ENCODE measurements at places on chromosomes 6 and 20. TPM values are rescaled to one million over a fixed set of nuclear protein-coding genes. Genes with fewer than 3 reads are reported as not detected.
A peak's percentile ranks its signal among the peaks of the same experiment; 100 is the strongest.

ADGRF5 gene
- polyA plus RNA-seq, result 41.2 TPM

PPP1R14C gene
- polyA plus RNA-seq, result 0.30 TPM

NFATC2 gene
- 2.2 TPM for polyA plus RNA-seq

PARD6B gene
- polyA plus RNA-seq, result 0.91 TPM

MOCS1 gene
- 12.1 TPM for polyA plus RNA-seq

UBD gene
- polyA plus RNA-seq, result 4.2 TPM

SNAP25 gene
- polyA plus RNA-seq, result 6.3 TPM

TNFRSF21 gene
- polyA plus RNA-seq, result 6.9 TPM

SGK2 gene
- 1.3 TPM for polyA plus RNA-seq

TPX2 gene
- polyA plus RNA-seq, result 5.2 TPM

FRS3 gene
- 1.00 TPM for polyA plus RNA-seq

GRCh38 chr20:58705208-58705926, 12.8 kb downstream of the NPEPL1 start:
- DNase-seq, result no peak
- no peak overlapping the region for H3K4me3 ChIP-seq
- H3K27ac ChIP-seq, result no peak overlapping the region
- H3K27me3 ChIP-seq, result no peaks in the 10 kb centered on the region

- H3K4me1 ChIP-seq, result peaks cover 7% of the 10 kb centered on the region
- no peak overlapping the region for H3K4me3 ChIP-seq
- H3K36me3 ChIP-seq, result no peaks in the 10 kb centered on the region
- no peak overlapping the region for H3K27ac ChIP-seq
Measured at GRCh38 chr6:140319209-140319608, 944.8 kb upstream of the CITED2 start.

GRCh38 chr20:8718279-8718678, 350.6 kb upstream of the PLCB4 start:
- no peaks in the 10 kb centered on the region for H3K36me3 ChIP-seq
- H3K4me3 ChIP-seq, result no peak overlapping the region
- H3K27me3 ChIP-seq, result no peaks in the 10 kb centered on the region
- DNase-seq, result no peak

GRCh38 chr6:163950159-163950558, 535.6 kb downstream of the QKI start:
- no peak overlapping the region for H3K4me3 ChIP-seq
- no peaks in the 10 kb centered on the region for H3K27me3 ChIP-seq
- no peak for DNase-seq
- H3K27ac ChIP-seq, result no peak overlapping the region
- no peaks in the 10 kb centered on the region for H3K36me3 ChIP-seq
- no peaks in the 10 kb centered on the region for H3K4me1 ChIP-seq

GRCh38 chr6:95572098-95572497, 5.2 kb upstream of the MANEA start:
- no peaks in the 10 kb centered on the region for H3K36me3 ChIP-seq
- H3K27ac ChIP-seq, result no peak overlapping the region

GRCh38 chr20:10449270-10449669, 14.2 kb downstream of the SLX4IP start:
- DNase-seq, result no peak
- H3K4me1 ChIP-seq, result peaks cover 2% of the 10 kb centered on the region
- H3K27ac ChIP-seq, result no peak overlapping the region
- H3K36me3 ChIP-seq, result no peaks in the 10 kb centered on the region
- H3K27me3 ChIP-seq, result no peaks in the 10 kb centered on the region
- no peak overlapping the region for H3K4me3 ChIP-seq

DNA sequence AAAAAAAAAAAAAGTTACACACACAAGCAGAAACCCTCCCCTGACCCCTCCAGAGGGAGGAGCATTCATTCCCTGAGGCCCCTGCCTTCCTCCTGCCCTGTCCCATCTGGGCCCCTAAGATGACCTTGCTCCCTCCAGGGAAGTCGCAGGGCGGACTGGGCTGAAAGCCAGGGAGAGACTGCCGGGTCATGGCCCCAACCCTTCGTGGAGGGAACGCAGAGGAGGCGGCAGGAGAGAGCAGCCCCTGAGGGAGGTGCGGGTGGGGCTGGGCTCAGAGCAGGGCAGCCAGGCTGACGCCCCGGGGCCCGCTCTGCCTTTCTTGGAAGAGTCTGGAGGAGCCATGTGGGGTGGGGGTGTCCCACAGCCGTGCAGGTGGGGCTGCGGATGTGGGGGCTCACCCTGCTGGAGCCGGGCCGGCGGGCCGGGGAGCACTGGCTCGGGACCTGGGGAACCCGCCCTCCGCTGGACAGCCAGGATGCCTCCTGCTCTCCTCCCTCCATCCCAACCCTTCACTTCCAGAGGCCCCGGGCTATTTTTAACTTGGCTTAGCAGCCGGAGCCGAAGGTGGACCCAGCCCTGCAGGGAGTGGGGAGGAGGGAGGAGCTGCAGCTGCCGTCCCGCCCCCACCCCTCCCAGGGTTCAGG, 15.0 kb upstream of the ABHD16B start:
- peaks cover 24% of the 10 kb centered on the region for H3K4me1 ChIP-seq
- no peak overlapping the region for H3K4me3 ChIP-seq
- H3K27me3 ChIP-seq, result no peaks in the 10 kb centered on the region
- no peak overlapping the region for H3K27ac ChIP-seq
- DNase-seq, result peak; percentile 85
- H3K36me3 ChIP-seq, result no peaks in the 10 kb centered on the region

GRCh38 chr6:15420959-15421438, 175.1 kb downstream of the JARID2 start:
- H3K27ac ChIP-seq, result no peak overlapping the region
- DNase-seq, result no peak
- H3K36me3 ChIP-seq, result no peaks in the 10 kb centered on the region
- no peaks in the 10 kb centered on the region for H3K27me3 ChIP-seq
- H3K4me3 ChIP-seq, result no peak overlapping the region

GRCh38 chr20:8443464-8444072, 311.5 kb downstream of the PLCB1 start:
- H3K27me3 ChIP-seq, result no peaks in the 10 kb centered on the region
- no peak for DNase-seq
- H3K36me3 ChIP-seq, result no peaks in the 10 kb centered on the region
- H3K4me3 ChIP-seq, result no peak overlapping the region
- H3K27ac ChIP-seq, result no peak overlapping the region

DNA sequence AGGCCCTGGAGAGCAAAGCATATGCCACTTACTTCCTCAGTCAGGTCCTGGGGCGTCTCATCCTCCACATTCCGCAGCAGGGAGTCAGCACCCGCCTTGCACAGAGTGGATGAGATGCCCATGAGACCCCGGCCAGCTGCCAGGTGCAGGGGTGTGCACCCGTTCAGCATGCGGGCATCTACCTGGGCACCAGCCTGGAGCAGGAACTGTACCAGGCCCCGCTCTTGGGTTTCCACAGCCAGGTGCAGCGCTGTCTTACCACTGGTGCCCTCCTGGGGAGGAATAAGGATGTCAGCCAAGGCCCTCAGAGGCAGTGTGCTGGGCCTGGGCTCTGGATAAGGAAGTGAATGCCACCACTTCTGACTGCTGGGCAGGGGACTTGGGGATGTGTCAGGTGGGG, 2.7 kb upstream of the SLC35B2 start:
- peaks cover 14% of the 10 kb centered on the region for H3K4me1 ChIP-seq
- DNase-seq, result no peak
- H3K36me3 ChIP-seq, result no peaks in the 10 kb centered on the region
- no peaks in the 10 kb centered on the region for H3K27me3 ChIP-seq

GRCh38 chr6:155549028-155549798, 93.6 kb upstream of the NOX3 start:
- H3K27ac ChIP-seq, result no peak overlapping the region
- H3K4me3 ChIP-seq, result no peak overlapping the region
- no peaks in the 10 kb centered on the region for H3K4me1 ChIP-seq
- DNase-seq, result no peak
- no peaks in the 10 kb centered on the region for H3K27me3 ChIP-seq

- no peaks in the 10 kb centered on the region for H3K36me3 ChIP-seq
- H3K4me3 ChIP-seq, result no peak overlapping the region
- H3K27ac ChIP-seq, result no peak overlapping the region
- no peaks in the 10 kb centered on the region for H3K4me1 ChIP-seq
- H3K27me3 ChIP-seq, result no peaks in the 10 kb centered on the region
Measured at GRCh38 chr6:124822204-124822613, 140.0 kb upstream of the RNF217 start.

GRCh38 chr6:132133736-132134445, 182.7 kb upstream of the CCN2 start:
- peaks cover 7% of the 10 kb centered on the region for H3K4me1 ChIP-seq
- H3K27ac ChIP-seq, result no peak overlapping the region
- no peaks in the 10 kb centered on the region for H3K36me3 ChIP-seq

DNA sequence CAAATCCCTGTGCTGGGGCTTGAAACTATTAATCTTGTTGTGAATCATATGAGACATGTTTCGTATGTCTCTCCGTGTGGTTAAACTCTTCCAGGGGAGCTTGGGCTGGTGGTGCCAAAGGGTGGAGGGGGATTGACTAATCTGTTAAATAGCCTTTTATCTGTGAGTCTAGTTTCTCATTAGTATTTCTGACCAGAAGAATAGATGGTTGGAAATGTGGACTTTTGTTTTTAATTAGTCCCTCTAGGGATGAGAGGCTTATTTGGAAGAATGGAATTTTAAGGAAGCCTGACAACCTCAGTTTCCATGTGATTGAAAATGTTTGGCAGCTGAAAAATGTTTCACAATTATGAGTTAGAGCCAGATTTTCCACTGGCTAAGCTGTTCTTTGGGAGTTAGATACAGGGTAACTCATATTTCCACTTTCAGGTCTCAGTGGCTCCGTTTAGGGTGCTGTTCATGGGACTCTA, 117.3 kb downstream of the BCKDHB start:
- H3K36me3 ChIP-seq, result no peaks in the 10 kb centered on the region
- H3K4me3 ChIP-seq, result no peak overlapping the region
- no peaks in the 10 kb centered on the region for H3K4me1 ChIP-seq
- H3K27ac ChIP-seq, result no peak overlapping the region

- no peaks in the 10 kb centered on the region for H3K27me3 ChIP-seq
- no peaks in the 10 kb centered on the region for H3K36me3 ChIP-seq
- no peak for DNase-seq
- H3K27ac ChIP-seq, result no peak overlapping the region
- no peaks in the 10 kb centered on the region for H3K4me1 ChIP-seq
Measured at GRCh38 chr20:37932074-37932473, 29.1 kb downstream of the VSTM2L start.

- DNase-seq, result no peak
- no peak overlapping the region for H3K4me3 ChIP-seq
- H3K27ac ChIP-seq, result no peak overlapping the region
- no peaks in the 10 kb centered on the region for H3K4me1 ChIP-seq
Measured at GRCh38 chr6:137290601-137291261, 71.5 kb upstream of the IFNGR1 start.

DNA sequence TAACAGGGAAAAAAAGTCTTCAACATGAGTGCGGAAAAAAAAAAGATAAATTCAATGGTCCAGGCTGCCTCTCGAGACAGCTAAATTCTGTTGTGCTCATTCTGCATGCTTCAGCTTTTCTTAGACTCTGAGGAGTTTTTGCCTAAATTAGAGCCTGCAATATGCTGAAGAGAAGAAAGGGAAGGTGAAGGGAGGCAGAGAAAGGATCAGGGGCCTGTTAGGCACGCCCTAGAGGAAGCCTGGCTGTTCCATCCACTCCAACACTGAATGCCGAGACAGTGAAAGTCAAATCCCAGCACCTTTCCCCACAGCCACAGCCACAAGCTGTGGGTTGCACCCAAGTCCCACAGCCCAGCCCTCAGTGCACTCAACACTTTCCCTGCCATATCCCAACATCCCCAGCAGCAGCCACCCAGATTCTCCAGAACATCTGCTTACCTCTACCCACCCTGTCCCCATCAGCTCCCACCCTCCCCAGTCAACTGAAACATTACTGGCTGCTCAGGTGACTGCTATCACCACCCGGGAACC, 37.3 kb downstream of the PREX1 start:
- peaks cover 12% of the 10 kb centered on the region for H3K4me1 ChIP-seq
- no peak overlapping the region for H3K4me3 ChIP-seq
- H3K27me3 ChIP-seq, result no peaks in the 10 kb centered on the region
- no peak overlapping the region for H3K27ac ChIP-seq
- no peak for DNase-seq

DNA sequence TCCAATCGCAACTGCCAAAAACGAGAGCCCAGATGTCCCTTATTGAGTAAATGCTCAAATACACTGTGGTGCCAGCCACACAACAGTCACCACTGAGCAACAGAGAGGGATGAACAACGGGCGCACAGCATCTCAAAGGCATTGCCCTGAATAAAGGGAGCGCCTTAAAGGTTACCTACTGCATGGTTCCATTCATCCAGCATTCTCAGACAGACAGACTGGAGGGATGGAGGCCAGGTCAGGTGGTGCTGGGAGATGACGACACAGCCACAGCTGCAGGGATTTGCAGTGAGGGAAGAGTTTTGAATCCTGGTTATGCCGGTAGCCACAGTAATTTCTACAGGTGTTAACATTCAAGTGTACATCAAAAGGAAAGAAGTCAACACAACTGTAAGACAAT, 615.5 kb upstream of the AGPAT4 start:
- no peak overlapping the region for H3K4me3 ChIP-seq
- H3K36me3 ChIP-seq, result no peaks in the 10 kb centered on the region
- no peaks in the 10 kb centered on the region for H3K27me3 ChIP-seq
- no peak for DNase-seq
- H3K27ac ChIP-seq, result no peak overlapping the region

All from ovary (tissue), 10 donors.